Stimulated activated CD8-positive, alpha-beta memory T cell treated with anti-CD3 and anti-CD28 coated beads, Interleukin-4, amount 100 ng/mL, for 1 hour (primary cell): ENCODE measurements at places on chromosomes 5 and 9.

GRCh38 chr5:170819824-170820223 is 36.3 kb downstream of the GABRP start:
- DNase-seq, result no peak

DNA sequence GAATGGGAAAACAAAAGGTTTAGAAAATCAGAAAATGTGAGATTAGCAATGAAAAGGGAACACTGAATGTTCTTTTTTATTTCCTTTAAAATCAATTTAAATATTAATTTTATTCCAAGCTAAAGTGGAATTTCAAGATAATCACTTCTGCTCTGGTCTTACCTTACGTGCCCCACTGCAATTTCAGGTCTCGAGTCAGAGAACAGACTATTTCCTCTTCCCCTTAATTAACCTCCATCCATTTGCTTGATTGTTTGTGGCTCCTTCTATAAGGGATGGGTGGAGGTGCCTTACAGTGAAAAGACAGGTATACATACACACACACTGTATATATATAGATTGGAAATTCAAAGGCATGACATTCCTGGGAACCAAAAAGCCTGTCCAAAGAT is 137.1 kb downstream of the SUSD1 start:
- DNase-seq, result no peak

DNA sequence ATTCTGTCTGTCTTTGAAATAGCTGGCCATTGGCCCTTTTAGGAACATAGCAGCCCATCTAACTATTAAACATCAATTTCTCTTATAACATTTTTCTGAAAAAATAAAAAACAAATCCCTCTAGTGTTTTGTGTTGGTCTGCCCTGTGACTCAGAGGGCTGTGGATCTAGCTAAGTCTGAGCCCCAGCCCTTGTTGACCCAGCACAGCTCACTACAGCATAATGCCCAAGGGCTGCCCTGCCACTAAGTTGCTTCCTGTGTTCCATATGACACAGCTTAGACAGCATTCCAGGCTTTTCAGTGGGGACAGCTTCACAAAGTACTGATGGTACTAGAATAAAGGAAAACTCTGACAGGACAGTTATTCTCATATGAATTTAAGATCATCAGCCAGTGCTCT is 136.0 kb downstream of the SCAMP1 start:
- no peak for DNase-seq

DNA sequence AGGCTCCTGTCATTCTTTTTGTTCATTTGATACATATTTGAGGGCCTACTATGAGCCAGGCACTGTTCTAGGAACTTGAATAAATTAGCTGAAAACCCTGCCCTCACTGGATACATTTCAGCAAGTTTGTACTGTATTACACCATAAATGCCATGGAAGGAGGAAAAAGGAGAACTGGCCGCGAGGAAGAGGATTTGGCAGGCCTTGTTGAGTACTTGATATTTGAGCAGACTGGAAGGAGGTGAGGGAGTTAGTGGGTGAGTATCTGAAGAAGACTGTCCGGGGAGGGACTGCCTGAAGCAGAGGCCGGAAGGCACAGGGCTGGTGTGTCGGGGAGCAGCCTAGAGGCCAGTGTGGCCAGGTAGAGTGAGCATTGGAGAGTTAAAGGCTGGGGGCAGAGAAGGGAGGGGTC is 4.5 kb downstream of the SNX30 start:
- no peak for DNase-seq

- DNase-seq, result no peak
These were observed 61.8 kb downstream of the PPARGC1B start for GRCh38 chr5:149791881-149792280.

DNA sequence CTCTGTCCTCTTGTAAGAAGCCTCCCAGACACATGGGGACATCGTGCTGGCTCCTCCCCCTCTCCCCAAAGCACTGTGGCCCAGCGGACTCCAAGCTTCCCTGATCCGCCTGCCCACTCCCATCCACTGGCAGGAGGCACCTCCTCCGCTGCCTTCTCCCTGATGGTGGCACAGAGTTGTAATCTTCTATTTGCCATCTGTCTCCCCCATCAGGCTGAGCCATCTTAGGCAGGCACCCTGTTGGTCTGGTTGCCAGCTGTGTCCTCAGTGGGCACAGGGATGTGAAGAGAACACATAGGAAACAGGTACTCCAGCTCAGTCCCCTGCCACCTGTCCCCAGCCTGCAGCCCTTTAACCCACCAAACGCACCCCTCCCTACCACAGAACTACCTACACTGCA is 5.4 kb upstream of the ZDHHC12 start:
- DNase-seq, result no peak

GRCh38 chr9:121281614-121282276 is 13.8 kb downstream of the GSN start:
- no peak for DNase-seq

DNA sequence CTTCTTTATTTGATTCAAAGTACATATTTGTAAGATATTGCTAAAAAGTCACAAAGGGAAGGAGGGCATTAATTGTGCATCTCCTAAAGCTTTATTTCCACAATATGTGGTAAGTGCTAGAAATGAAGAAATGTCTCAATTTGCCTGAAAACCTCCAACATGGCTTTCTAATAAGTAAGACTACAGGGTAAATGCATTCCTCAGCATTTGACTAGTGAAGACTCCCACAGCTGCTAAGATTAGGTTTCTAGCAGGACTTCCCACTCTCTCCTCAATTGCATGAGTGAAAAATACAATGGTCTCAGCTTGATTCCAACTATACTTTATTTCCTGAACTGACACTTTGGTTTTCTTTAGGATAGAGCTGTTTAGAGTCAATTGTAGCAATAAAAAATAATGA is 162.1 kb downstream of the ELAVL2 start:
- no peak for DNase-seq
